Stimulated activated CD8-positive, alpha-beta memory T cell treated with anti-CD3 and anti-CD28 coated beads, Interleukin-15, amount 100 ng/mL, for 4 hours (primary cell): ENCODE measurements at places on chromosomes 2 and 18.

GRCh38 chr2:127954857-127955256 is 69.1 kb upstream of the AMMECR1L start:
- no peak for DNase-seq

- DNase-seq = no peak
These were observed 78.7 kb upstream of the MSH6 start for GRCh38 chr2:47704287-47704686.

- DNase-seq = no peak
These were observed 134.5 kb downstream of the INHBB start for GRCh38 chr2:120480346-120480902.

DNA sequence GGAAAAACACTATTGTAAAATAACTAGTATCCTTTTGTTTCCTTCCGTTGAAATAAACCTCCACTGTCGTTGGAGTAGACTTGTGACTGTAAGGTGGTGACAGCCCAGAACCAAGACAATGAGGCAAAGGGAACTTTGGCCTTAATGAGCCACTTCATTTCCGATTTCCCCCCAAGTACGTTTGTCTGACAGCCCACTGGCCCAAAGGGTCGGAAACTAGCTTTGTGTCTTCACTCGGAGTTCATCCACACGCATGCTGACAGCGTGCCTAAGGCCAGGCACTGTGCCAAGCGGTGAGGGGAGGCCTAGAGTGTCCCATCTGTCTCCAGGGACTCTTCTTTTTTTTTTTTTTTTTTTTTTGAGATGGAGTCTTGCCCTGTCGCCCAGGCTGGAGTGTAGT is 21.0 kb downstream of the HJURP start:
- no peak for DNase-seq

- DNase-seq = no peak
These were observed 31.5 kb upstream of the REG3A start for GRCh38 chr2:79191081-79191480.

- DNase-seq = no peak
These were observed 45.6 kb upstream of the SLC1A4 start for GRCh38 chr2:64943387-64944150.

DNA sequence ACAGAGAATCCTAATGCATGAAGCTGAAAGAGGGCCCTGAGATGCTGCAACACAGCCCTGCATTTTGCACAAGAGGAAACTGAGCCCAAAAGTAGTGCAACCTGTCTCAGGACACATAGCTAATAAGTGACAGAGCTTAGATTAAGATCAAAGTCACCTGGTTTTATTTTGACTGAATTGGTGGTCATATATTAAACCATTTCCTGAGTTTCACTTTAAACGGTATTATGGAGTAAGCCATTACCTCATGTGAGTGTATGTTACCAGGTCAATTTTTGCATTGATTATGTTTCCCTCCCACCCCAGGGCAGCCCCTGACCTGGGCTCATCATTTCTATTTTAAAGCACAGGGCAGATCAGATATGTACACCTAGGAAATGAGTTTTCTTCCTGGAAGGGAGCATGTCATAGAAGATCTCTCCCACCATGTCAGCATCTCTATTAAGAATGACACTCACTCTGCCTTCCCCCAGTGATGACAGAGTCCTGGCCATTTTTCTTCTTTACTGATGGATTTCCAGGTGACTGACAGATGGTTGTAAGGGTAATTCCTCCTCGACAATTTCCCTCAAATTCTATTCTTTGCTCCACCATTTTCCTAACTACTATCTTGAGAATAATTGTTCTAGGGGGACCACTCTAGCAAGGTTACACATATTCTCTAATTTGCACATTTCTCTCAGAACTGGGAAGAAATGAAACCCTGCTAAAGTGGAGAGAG is 441.3 kb upstream of the SLC14A2 start:
- no peak for DNase-seq

DNA sequence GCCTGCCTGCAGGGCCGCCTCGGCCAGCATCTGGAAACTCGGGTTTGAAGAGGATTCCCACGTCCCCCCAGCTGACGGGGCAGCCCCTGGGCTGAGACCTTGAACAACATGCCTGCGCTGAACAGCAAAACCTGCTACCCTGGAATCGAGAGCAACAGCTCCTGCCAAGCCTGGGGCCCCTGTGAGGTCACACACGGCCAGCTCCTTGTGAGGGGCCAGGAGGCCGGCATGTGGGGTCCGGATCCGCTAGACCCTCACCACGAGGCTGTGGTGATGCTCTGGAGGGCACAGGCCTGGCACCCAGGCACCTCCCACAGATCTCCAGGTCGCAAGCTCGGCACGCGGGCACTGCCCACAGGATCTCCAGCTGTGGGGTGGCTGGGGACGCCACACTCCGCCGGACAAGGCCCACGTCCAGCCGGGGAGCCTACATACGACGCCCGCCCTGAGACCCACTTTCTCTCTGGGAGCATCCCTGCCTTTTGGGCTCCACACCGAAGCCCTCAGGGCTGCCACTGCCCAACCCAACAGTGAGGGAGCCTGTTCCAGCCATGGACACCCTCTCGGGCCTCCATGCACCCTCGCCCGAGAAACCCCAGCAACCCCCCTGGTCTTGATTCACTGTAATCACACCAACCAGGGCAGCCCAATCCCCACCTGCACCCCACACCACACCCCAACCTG is 34.1 kb downstream of the SLC66A2 start:
- no peak for DNase-seq

- DNase-seq = no peak
These were observed 1794.7 kb upstream of the PIK3C3 start for GRCh38 chr18:40160361-40160760.

GRCh38 chr2:62653582-62654422 is 51.7 kb upstream of the EHBP1 start:
- DNase-seq = no peak

GRCh38 chr18:2293109-2293839 is 278.0 kb downstream of the METTL4 start:
- no peak for DNase-seq

- DNase-seq = no peak
These were observed 539.6 kb downstream of the SATB2 start for GRCh38 chr2:198917926-198918720.

- DNase-seq = no peak
These were observed 154.9 kb upstream of the SOX11 start for GRCh38 chr2:5537180-5537688.

DNA sequence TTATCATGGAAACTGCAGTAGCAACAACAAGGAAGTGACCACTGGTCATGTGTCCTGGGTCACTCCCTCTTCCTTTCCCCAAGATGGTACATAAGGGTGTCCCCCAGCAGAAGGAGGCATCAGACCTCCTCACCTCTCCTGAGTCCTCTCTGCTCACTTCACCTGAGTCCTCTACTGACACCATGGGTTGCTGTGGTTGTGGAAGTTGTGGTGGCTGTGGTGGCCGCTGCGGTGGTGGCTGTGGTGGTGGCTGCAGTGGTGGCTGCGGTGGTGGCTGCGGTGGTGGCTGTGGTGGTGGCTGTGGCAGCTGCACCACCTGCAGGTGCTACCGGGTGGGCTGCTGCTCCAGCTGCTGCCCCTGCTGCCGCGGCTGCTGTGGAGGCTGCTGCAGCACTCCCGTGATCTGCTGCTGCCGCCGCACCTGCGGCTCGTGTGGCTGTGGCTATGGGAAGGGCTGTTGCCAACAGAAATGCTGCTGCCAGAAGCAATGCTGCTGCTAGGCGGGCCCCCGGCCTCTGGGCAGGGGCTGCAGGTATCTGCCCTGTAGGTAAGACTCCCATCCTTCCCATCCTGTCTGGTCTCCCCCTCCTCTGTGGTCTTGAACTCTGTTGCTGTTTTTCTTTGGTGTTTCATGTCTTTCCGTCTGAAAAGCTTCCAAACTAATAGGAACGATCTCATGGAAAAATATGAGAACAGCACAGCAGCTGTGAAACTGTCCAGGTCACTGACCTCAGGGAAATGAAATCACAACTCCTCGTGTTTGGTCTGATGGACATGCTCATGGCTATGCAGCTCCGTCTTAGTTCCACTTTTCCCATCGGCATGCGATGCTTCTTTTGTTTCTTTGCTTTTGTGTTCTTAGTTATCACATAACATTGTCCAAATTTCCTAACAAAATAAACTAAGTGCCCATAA is at the start of gene SCYGR4:
SCYGR4 (plus strand) TSS at position 183 of the 915 bp plus-strand sequence; CDS start at position 183, 0 bp downstream.
- no peak for DNase-seq

GRCh38 chr2:144686518-144687215 is 166.7 kb upstream of the ZEB2 start:
- no peak for DNase-seq

DNA sequence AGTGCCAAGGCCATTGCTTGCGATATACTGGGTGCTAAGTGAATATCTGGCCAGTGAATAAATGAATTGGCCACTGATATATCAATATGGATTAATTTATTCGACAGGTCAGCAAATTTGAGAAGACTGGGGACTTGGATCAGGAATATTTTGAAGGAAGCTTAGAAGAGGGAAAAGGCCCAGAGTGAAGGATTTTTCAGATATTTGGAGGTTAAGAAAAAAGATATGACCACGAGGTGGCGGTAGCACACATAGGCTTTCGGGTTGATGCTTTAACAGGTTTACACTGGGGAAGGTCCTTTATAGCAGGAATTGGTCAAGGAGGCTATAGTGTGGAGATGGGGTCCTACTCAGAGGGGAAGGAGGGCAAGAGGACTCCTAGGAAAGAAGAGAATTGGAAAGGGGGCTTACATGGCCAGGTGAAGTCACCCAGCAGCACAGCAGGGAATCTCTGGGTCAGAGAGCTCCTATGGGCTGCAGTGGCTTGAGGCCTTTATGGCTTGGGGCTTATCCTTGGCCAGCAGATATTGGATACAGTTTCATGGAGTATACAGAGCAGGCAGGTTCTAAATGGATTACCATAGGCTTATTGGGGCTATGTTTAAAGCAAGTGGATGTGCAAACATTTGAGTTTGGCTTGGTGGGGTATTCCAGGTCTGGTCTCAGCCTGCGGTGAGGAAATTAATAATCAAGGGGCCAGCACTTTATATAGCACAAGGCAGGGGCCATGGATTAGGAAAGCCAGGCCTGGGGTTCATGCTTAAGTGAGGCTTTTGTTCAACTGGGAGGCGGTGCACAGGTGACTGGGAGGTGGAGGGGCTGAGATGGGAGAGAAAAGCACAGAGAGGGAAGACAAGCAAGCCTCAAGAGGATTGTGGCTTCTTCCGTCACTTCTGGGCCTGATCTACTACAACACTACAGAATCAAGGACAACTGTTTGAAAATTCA is 9.7 kb downstream of the IL1RN start:
- no peak for DNase-seq

DNA sequence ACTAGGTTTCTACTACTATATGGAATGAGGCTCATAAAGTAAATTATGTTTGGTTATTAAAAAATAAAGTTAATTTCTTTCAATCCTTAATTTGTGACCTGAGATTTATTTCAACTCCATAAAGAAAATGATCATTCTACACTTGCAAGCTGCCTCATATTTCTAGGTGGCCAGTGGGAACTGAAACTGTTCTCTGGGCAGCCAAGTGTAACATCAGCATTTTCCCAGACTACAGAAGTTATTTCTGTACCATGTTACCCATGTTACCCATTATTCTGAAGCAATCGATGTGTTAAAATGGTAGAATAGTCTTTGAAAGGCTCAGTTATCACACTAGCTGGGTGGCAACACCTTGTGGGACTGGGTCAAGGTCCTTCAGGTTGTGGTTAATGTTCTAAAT is 139.3 kb upstream of the FBXO11 start:
- no peak for DNase-seq

DNA sequence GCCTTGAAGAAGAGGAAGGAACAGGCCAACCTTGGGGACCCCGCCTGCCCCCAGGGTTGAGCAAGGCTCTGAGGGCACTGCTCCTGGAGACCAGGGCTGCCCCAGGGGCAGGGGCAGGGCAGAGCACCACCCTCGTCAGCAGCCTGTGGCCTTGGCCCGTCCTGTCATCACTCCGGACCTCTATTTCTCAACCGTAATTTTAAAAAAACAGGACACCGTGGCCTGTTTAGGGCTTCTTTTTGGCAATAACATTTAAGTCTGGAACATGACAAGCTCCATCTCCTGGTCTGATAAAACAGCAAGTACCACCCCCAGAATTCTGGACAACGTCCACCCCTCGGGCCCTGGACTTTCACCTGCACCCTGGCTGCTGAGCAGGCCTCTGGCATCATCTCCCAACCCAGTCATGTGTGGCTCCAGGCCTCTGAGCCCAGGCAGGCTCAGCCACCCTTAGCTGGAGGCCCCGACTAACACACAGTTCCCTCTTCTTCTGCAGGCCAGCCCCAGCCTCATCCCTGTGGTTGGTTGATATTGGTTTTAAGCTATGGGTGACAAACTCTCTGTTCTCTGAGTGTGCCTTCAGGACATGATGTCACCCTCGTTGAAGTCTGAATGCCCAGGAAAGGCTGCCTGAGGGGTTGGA is 22.6 kb upstream of the ID2 start:
- DNase-seq = no peak

DNA sequence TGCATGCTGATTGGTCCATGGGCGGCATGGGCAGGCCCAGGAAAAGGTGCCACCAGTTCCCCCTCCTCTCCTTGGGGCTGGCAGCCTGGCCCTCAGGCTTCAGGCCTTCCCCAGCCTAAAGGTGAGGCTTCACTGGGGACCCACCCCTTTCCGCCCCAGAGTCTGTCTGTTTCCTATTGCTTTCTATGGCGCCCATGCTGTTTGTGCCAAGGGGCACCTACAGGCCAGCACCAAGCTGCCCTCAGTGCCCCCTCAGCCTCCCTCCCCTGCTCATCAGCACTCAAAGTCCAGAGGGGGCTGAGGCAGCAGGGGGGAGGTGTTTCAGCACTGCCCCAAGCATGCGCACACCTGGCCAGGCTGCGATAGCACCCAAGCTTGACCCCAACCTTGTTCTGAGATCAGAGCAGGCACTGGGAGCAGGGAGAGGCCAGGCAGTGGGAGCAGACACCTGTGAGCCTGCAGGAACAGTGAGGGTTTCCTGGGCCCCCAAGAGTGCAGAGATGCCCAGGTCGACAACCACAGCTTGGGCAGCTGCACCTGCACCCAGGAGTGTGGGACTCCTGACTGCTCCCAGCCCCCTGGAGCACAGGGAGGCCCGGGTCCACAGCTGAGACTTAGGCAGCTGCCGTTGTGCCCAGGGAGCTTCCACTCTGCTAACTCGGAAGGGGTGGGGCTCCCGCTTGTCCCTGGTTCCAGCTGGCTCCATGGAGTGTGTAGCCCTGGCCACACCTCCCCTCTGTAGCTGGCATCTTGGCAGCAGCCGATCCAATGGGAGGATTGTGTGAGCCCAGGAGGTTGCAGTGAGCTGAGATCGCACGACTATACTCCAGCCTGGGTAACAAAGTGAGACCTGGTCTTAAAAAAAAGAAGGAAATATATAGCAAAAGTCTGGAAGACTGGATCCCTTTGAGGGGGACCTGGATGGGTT is 69.1 kb downstream of the NCAPH start:
- no peak for DNase-seq

GRCh38 chr2:84816426-84817026 is 64.4 kb downstream of the TRABD2A start:
- no peak for DNase-seq

GRCh38 chr2:45013229-45014015 is 4.2 kb upstream of the SIX2 start:
- no peak for DNase-seq

DNA sequence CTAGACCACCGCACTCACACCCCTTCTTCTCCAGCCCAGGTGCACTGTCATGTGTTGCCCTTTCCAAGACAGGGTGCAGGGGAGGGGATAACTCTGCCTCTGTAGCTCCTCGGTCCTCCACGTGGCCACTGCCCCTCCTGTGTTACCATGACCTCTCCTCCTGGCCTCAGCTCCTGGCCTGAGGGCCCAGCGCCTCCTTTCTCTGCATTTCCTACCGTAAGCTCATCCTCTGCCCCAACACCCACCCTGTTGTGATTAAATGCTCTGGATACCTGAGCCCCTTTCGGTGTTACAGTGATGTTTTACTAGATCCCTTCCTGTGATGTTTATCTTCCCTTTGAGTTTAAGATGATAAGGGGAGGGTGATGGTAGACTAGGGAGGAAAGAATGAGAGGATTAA is 242.3 kb downstream of the PTPRM start:
- DNase-seq = no peak

GRCh38 chr18:77025831-77026363 is 106.7 kb downstream of the MBP start:
- no peak for DNase-seq
